Lower lobe of right lung (tissue), 2 donors: ENCODE measurements at places on chromosomes 12 and 14. TPM values are rescaled to one million over a fixed set of nuclear protein-coding genes. Genes with fewer than 3 reads are reported as not detected.

DNA sequence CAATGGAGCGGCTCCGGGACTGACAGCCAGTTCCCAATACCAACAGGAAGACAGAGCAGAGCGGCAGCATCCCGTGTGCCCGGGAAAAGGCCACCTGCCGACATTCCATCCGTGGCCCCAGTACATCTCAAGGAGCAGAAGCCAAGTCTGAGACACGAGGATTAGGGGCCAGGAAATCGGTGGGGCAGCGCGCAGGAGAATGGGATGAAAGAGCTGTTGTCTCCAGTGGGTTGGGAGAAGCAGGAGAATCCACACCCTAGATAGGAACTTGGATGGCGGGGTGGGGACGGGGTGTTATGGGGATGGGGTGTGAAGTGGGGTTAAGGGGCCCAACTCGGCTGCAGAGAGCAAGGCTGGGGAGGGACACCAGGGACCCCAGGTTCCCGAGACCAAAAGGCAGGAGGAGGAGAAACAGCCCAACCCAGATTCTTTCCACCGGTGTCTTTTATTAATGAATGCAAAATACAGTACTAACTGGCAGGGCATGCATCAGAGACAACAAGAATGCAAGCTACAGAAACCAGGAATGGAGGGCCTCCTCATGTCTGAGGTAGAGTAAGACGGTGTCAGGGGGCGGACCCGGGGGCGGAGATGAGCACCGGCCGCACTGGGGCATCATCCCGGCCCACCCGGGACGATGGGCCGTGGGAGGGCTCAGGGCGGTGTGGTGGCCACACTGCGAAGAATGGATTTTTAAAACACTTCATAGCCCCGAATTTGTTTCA is 50.3 kb downstream of the BEGAIN start:
- no peak overlapping the region for H3K27ac ChIP-seq
- H3K27me3 ChIP-seq: no peaks in the 10 kb centered on the region
- H3K4me3 ChIP-seq: no peak overlapping the region

Gene OR4E2
- total RNA-seq: not detected

Gene LTA4H
- 567 TPM for total RNA-seq

Gene GSC
- total RNA-seq: 0.50 TPM

Gene C1RL
- total RNA-seq: 80.5 TPM

Gene MYO1H
- total RNA-seq: 0.30 TPM

DNA sequence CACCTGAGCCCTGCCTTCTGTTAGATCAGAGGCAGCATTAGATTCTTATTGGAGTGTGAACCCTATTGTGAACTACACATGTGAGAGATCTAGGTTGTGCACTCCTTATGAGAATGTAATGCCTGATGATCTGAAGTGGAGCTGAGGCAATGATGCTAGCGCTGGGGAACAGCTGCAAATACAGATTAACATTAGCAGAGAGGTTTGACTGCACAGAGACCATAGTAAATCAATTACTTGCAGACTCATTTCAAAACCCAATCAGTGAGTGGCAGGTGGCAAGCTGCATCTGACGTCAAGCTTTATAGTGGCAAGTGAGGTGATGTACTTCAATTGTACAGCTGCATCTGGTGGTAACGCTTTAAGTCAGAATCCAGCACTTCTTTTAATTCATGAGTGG is 141.6 kb downstream of the GPHN start:
- no peak overlapping the region for H3K4me3 ChIP-seq
- no peak for DNase-seq
- no peaks in the 10 kb centered on the region for H3K36me3 ChIP-seq
- no peaks in the 10 kb centered on the region for H3K27me3 ChIP-seq
- no peak overlapping the region for H3K27ac ChIP-seq

Gene KLRC2
- not detected for total RNA-seq

Gene ENDOU
- not detected for total RNA-seq

DNA sequence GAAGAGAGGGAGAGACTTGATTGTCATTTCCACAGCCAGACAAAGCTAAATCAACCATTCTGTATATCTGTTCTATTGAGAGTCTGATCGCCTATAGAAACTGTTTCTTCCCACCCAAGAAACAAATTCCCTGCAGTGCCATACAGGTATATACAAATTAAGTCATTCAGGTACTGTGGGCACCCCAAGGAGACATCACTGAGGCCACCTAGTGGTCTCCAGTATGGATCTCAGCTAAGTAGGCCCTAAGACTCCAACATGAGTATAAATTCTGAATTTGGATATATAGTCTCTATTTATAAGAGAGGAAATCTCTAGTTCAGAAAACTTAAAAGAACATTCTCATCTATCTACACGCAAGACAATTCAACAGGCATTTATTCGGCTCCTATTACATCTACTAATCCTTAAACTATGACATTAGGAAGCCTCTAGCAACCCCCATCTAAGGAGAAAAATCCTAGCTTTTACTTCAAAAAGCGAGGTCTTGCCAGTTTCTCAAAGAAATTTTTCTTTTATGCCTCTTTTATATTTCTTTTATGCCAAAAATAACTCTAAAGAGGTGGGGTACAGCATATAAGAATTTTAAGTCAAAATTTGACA is 62.6 kb downstream of the DCAF5 start:
- peaks cover 39% of the 10 kb centered on the region for H3K36me3 ChIP-seq
- DNase-seq: no peak

DNA sequence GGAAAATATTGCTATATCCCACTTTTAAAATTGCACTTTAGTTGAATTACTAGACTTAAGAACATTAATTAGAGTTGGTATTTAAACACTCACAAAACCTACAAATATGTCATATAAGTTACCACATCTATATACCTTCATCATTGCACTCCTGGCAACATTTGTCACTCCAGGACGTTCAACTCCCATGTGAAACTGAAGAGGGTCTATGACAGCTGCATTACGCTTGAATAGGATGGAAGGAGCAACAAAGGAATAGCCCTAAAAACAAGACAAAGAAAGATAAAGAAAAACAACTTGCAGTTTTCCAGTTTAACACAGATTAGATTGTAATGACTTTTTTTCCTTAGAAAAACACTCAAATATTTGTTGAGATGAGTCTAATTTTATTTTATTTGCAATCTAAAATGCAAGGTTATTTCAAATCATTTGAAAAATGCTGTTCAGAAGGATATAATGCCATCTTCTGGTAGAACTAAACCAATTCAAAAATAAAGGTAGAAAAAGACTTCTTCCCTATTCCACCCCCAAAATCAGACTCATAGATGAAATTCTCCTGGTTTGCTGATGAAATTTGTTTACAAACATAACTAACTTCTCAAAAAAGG is 84.3 kb upstream of the TTC7B start:
- no peak for DNase-seq
- H3K36me3 ChIP-seq: peaks cover 34% of the 10 kb centered on the region
- H3K27me3 ChIP-seq: no peaks in the 10 kb centered on the region
- H3K4me1 ChIP-seq: no peaks in the 10 kb centered on the region

GRCh38 chr12:131800594-131801135 is 27.5 kb upstream of the MMP17 start:
- H3K36me3 ChIP-seq: peaks cover 53% of the 10 kb centered on the region
- peaks cover 9% of the 10 kb centered on the region for H3K4me1 ChIP-seq
- no peak for DNase-seq
- H3K4me3 ChIP-seq: no peak overlapping the region

DNA sequence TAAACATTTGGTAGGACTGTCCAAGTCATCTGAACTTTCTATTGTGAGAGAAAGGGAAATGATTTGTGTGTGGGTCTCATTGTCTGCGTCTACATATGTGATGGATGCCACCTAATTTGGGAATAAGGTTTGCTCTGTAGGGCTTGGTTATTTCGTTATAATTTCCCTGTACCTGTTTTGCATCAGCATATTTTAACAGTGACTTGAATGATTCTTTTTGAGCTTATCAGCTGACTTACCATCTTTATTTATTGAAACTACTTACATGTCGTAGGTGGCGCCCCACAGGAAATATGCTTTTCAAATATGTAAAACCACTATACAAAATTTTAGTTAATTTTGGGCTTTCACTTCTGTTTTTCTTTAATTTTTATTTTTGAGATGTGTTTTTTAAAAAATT is 56.5 kb upstream of the BCAT1 start:
- no peak overlapping the region for H3K4me3 ChIP-seq
- no peaks in the 10 kb centered on the region for H3K36me3 ChIP-seq

Gene RTL1
- not detected for total RNA-seq

DNA sequence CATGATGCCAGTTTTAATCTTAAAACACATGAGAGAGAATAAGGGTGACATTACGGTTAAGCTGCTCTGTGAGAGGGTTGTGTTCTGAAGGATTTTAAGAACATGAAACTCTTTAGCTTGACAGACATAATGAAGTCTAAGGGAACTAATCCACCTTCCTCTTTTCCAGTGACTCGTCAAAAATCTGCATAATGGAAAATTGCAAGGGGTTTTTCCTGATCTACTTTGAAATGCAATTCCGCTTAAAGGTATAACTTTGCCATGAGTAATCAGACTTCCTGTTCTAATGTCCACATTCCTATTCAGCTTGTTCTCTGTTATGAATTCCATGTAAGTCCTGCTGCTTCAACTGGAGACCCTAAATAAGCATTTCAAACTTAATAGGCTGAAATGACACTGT is at the start of gene ZNF705A:
ZNF705A (plus strand) TSS at position 171 of the 400 bp plus-strand sequence. CDS start 15,611 bp downstream, outside the sequence.
- H3K27ac ChIP-seq: peak within 1 kb of the TSS; percentile 26
- H3K4me3 ChIP-seq: no peak within 1 kb of the TSS
- H3K36me3 ChIP-seq: no peaks in the 10 kb centered on the region
- no peaks in the 10 kb centered on the region for H3K4me1 ChIP-seq
- H3K27me3 ChIP-seq: no peaks in the 10 kb centered on the region
- no peak for DNase-seq

GRCh38 chr14:88934351-88934806 is 109.9 kb downstream of the TTC8 start:
- no peak for DNase-seq
- no peaks in the 10 kb centered on the region for H3K4me1 ChIP-seq
- no peak overlapping the region for H3K27ac ChIP-seq
- H3K4me3 ChIP-seq: no peak overlapping the region

Gene KRT85
- not detected for total RNA-seq

DNA sequence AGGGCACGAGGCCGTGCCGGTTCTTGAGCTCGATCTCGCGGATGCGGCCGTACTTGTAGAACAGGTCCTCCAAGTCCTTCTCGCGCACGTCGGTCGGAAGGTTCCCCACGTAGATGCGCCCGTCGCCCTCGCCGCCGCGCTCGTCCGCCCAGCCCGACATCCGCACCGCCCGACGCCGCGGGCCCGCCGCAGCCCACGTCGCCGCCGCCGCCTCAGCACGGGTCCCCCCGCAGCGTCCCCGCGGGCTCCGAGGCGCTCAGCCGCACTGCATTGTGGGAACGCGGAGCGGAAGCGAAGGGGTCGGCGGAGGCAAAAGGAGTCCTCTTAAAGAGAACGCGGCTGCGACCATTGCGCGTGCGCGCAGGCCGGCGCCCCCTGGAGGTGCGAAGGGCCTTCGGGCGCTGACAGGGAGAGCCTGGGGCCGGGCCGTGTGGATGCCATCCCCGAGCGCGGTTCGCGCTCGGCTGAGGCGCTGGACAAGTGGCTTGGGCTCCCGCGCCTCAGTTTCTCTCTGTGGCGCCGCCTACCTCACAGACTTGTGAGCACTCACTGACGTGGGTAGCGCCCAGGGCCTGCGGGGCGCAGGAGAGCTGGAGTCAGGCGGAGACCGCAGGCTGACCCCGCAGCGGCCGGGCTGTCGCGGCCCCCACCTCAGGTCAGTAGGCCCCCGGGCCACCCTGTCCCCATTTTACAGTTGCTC is at the start of gene SRSF9:
SRSF9 (minus strand) TSS at position 299 of the 700 bp plus-strand sequence; CDS start at position 160, 139 bp downstream.
- peak; percentile 97 for DNase-seq
- H3K36me3 ChIP-seq: peaks cover 31% of the 10 kb centered on the region
- peak within 1 kb of the TSS; percentile 93 for H3K4me3 ChIP-seq
- H3K27me3 ChIP-seq: no peaks in the 10 kb centered on the region
- H3K4me1 ChIP-seq: peaks cover 36% of the 10 kb centered on the region

DNA sequence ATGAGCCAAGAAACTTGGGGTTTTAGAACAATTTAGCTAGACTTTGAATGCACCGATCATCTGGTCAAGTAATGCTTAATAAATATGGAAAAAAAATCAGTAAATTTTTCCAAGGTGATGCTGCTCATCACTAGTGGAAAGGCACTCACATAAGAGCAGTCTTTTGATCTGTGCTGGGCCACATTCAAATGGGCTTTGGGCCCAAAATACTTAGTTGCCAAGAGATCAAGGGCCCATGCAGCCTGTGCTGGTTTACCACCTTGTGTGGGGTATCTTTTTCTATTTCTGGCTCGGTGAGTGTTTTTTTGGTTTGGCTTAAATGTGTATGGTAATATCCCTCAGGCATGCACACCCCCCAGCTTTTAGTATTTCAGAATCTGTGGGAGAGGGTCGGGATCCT is 943.2 kb downstream of the TMTC2 start:
- no peaks in the 10 kb centered on the region for H3K36me3 ChIP-seq
- H3K27me3 ChIP-seq: no peaks in the 10 kb centered on the region
- DNase-seq: no peak
- no peak overlapping the region for H3K4me3 ChIP-seq
- H3K27ac ChIP-seq: no peak overlapping the region
- H3K4me1 ChIP-seq: no peaks in the 10 kb centered on the region

GRCh38 chr12:123490089-123490488 is 32.1 kb downstream of the SNRNP35 start:
- DNase-seq: no peak
- no peak overlapping the region for H3K27ac ChIP-seq
- no peaks in the 10 kb centered on the region for H3K27me3 ChIP-seq

Gene CNTN1
- total RNA-seq: 12.3 TPM

DNA sequence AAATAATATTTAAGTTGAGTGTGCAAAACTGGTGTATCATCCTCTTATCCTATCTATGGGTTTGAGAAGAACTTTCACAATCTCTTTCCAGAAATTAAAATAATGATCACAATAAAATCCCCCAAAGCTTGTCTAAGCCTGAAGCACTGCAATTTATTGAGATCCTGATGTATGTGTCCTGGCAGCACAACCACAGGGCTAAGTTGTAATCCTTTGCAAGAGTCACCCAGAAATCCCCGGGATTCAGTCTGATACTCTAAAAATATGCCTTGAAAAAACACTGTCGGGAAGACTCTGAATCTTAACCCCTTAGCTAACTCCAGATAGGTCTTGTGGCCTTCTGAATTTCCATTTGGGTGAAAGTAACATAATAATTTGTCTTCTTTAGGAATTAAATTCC is 40.3 kb upstream of the STXBP6 start:
- H3K4me1 ChIP-seq: no peaks in the 10 kb centered on the region
- no peaks in the 10 kb centered on the region for H3K27me3 ChIP-seq
- no peak for DNase-seq
- no peak overlapping the region for H3K4me3 ChIP-seq

Gene IFI27L1
- 10.9 TPM for total RNA-seq

DNA sequence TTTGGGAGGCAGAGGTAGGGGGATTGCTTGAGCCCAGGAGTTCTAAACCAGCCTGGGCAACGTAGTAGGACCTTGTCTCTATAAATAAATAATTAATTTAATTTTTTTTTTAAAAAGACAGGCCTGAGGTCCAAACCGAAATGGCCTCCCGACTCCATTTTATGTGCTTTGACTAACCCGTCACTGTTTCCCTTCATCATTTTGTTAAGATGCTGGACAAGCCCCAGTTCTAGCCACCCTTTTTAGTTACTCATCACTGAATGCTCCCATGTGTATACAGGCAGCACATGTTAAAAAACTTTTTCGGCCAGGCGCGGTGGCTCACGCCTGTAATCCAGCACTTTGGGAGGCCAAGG is 83.6 kb upstream of the RESF1 start:
- H3K4me3 ChIP-seq: no peak overlapping the region
- H3K4me1 ChIP-seq: peaks cover 5% of the 10 kb centered on the region
- peak overlapping the region; percentile 64 for H3K27ac ChIP-seq
- DNase-seq: no peak
- H3K36me3 ChIP-seq: no peaks in the 10 kb centered on the region

Gene CDH24
- total RNA-seq: 5.6 TPM

- H3K4me3 ChIP-seq: no peak overlapping the region
- H3K27ac ChIP-seq: no peak overlapping the region
- DNase-seq: no peak
- H3K4me1 ChIP-seq: peaks cover 19% of the 10 kb centered on the region
- no peaks in the 10 kb centered on the region for H3K36me3 ChIP-seq
- H3K27me3 ChIP-seq: no peaks in the 10 kb centered on the region
Observed at GRCh38 chr12:14880890-14881453, 4.7 kb downstream of the MGP start.

Gene VASH1
- 51.7 TPM for total RNA-seq
